ENCODE measurements at places on chromosomes 12 and 14.

GRCh38 chr12:1094714-1095113 lies 103.7 kb downstream of the ERC1 start:
- DNase-seq, result no peak

- peak; percentile 76 for DNase-seq
Measured at GRCh38 chr12:57726884-57727757, 11.4 kb downstream of the AGAP2 start.

- no peak for DNase-seq
Measured at GRCh38 chr12:108447168-108447832, 67.8 kb upstream of the FICD start.

DNA sequence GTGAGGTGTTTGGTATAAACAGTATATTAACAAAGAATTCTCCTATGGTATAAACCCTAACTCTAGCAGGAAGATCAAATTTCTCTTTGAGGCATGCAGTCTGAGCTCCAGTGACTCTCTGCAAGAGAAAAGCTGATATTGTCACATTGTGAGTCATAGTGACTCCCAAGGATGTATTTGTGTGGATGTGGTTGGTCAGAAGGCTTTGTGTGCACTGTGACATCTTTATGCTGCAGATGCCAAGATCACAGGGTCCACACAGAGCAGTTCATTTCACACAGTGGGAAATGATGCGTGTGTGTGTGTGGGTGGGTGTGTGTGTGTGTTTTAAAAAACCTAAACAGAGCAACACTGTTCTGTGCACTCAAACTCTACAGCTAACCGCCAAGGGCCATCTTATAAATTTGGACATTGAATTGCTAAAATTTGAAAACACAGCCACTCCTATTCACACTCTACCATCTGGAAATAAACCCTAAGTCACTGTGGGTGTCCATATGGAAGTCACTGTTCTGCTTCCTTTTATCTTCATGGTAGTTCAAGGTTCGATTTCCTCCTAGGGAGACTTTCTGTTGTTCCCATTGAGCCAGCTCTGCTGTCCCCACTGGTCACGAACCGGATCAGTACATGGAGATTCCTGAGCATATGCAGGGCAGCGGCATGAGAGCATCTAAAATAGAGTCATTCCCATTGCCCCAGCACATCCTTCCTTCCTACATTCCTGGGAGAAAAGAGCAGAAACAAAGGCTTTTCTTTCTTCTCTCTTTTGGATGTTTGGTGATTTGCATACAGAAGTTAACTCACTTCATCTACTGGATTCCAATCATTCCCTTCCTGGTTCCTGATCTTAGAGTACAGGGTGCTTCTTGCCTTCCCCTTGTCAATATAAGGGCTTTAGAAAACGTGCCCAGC lies 727.6 kb downstream of the DIO2 start:
- DNase-seq, result no peak

DNA sequence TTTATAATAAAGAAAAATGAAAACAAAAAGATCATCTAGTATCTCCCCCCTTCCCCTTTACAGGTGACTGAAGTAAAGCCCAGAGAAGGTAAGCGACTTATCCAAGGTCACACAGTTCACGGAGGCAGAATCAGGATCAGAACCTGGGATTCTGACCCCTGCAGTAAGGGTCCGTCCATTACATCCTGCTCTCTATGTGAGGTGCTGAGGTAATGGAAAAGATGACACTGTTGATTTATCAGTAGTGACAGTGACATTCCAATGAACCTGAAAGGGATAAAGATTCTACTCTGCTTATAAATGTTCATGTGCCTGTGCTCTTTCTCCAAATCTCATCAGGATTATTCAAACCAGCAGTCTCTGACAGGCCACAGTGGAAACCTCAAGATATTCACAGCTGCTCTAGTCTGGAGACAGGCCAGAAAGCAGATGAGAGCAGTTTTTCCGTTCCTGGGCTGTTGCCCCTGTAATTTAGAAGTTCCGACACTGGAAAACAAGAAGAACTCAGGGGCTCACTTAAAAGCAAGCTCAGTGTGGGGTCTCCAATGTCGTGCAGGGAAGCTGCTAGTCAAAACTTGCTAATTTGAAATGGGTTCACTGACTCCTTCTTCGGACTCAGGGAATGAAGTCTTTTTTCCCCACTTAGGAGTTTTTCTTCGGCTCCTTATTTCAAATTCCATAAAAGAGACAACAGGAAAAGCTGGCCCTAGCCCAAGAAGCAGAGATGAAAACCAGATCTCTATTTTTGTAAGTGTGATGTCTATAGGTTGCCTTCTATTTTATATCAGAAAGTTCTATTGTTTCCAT lies 131.8 kb upstream of the EEA1 start:
- DNase-seq, result no peak

GRCh38 chr12:47834199-47834903 lies 14.6 kb upstream of the HDAC7 start:
- no peak for DNase-seq

DNA sequence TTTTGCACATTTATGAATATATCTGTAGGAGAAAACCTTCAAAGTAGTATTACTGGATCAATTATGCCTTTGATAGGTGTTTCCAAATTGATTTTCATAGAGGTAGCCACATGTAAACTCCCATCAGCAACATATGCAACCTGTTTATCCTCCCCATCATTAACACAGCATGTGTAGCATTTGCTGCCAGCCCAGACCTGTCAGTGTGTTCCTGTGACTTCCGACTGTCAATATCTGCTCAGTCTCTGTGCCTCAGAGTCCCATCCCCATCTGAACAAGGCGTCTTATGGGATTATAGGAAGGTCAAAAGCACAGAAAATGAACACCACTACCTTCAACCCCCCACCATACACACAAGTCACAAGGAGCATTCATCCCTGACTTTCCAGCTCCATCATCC lies 9.5 kb upstream of the CAPRIN2 start:
- no peak for DNase-seq

GRCh38 chr12:98296462-98297079 lies 218.8 kb upstream of the TMPO start:
- DNase-seq, result no peak

DNA sequence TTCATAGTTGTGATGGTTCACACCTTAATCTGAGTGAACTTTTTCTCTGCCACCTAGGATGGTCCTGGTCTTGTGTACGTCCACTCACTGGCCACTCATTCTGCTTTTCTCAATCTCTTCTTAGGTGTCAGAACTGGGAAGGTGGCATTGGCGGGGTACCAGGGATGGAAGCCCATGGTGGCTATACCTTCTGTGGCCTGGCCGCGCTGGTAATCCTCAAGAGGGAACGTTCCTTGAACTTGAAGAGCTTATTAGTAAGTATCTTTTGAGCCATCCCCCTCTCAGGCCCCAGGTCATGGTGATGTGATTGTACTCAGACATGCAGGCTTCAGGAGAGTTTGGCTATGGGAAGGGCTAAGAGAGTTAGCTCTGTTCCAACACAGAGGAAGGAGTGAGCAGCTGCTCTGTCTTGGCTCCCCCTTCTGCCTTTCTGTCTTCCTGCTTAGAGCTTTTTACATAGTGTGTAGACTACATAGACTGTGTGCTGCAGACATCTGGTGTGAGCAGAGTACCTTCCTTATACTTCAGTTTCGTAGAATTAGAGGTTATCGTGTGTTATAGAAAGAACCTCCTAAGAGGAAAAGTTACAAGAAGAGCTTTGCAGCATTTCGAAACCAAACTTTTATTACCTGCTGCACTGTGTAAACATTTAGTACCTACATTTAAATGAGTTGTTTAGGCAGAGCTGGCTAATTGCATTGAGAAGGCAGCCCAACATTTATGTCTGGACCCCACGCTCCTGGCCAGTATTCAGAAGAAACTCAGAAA lies 54.2 kb downstream of the FNTB start:
- DNase-seq, result no peak

- no peak for DNase-seq
Measured at GRCh38 chr14:94632305-94632590, 20.1 kb downstream of the SERPINA3 start.

GRCh38 chr12:54680374-54680773 lies 32.2 kb upstream of the DCD start:
- DNase-seq, result no peak
